Mesothelial cell of epicardium (in vitro differentiated cells): ENCODE measurements at places on chromosomes 1 and 21. TPM values are rescaled to one million over a fixed set of nuclear protein-coding genes. Genes with fewer than 3 reads are reported as not detected.

- no peak for DNase-seq
- H3K4me1 ChIP-seq: peaks cover 2% of the 10 kb centered on the region
- H3K27ac ChIP-seq: no peak overlapping the region
- peaks cover 42% of the 10 kb centered on the region for H3K27me3 ChIP-seq
- no peaks in the 10 kb centered on the region for H3K36me3 ChIP-seq
Measured at GRCh38 chr1:181423301-181423918, 59.9 kb upstream of the CACNA1E start.

ACTA1 gene
- 3.6 to 4.1 TPM (median 3.9 TPM) in 3 replicates for total RNA-seq

OVAAL gene
- not detected in 3 replicates for total RNA-seq

DNA sequence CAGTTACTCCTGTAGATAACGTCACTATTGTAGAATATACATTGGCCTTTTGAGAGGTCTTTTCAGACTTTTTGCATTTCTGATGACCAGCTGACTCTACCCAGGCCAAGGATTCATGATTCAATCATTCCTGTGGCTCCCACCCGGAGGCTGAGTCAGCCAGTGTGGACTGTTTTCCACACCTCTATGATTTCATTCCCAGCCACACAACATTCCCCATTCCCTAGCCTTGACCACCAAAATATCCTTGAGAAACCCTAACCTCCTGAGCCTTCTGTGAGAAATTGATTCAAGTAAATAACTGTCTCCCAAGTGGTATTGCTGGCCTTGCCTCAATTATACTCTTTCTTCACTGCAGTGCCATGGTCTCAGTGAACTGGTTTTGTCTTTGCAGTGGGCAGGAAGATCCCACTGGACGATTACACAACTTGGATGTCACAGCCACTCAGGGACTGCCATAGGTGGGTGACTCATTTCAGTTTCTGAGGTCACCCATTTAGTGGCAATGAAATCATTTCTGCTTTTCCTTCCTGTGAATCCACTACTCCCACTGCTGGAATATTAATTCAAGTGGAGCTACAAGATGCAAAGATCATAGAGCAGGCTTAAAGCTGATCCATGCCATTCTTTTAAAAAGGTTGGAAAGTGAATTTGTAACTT is 518.6 kb upstream of the ZP4 start:
- H3K4me1 ChIP-seq: no peaks in the 10 kb centered on the region
- no peak for DNase-seq
- no peak overlapping the region for H3K27ac ChIP-seq
- no peaks in the 10 kb centered on the region for H3K27me3 ChIP-seq
- H3K4me3 ChIP-seq: no peak overlapping the region

CHRNB2 gene
- total RNA-seq: 0.31 to 0.58 TPM (median 0.45 TPM) in 3 replicates

FAM151A gene
- not detected in 3 replicates for total RNA-seq

FCRL5 gene
- not detected in 3 replicates for total RNA-seq

- H3K27ac ChIP-seq: no peak overlapping the region
- H3K36me3 ChIP-seq: no peaks in the 10 kb centered on the region
- no peaks in the 10 kb centered on the region for H3K4me1 ChIP-seq
- no peak overlapping the region for H3K4me3 ChIP-seq
Measured at GRCh38 chr1:77473690-77474089, 191.9 kb downstream of the AK5 start.

BNIPL gene
- 4.2 to 5.7 TPM (median 4.6 TPM) in 3 replicates for total RNA-seq

PTPN14 gene
- 71.8 to 75.8 TPM (median 74.9 TPM) in 3 replicates for total RNA-seq

FGR gene
- 0.11 to 0.53 TPM (median 0.20 TPM) in 3 replicates for total RNA-seq

GRCh38 chr1:170085091-170085490 is 10.6 kb upstream of the KIFAP3 start:
- H3K4me1 ChIP-seq: no peaks in the 10 kb centered on the region
- no peak overlapping the region for H3K4me3 ChIP-seq
- no peaks in the 10 kb centered on the region for H3K36me3 ChIP-seq

SLAMF1 gene
- not detected in 3 replicates for total RNA-seq

DNA sequence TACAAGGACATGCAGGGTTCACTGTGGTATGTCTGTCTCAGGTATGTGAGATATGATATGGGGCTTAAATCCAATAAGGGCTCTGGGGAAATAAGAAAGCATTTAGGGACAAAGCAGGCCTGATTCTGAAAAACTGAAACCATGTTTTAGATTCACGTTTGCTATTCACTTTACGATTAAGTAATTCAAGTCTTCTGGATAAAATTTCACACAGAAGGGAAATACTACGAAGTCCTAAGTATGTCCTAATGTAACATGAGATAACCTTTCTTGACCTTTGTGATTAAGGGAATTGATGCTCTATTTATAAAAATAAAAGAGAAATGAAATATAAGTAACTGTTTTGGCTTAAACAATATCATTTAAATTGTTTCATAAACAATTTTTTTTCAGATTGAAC is 55.4 kb downstream of the HNRNPR start:
- H3K4me3 ChIP-seq: no peak overlapping the region
- H3K36me3 ChIP-seq: peaks cover 23% of the 10 kb centered on the region
- DNase-seq: no peak
- no peak overlapping the region for H3K27ac ChIP-seq
- H3K4me1 ChIP-seq: no peaks in the 10 kb centered on the region

DNA sequence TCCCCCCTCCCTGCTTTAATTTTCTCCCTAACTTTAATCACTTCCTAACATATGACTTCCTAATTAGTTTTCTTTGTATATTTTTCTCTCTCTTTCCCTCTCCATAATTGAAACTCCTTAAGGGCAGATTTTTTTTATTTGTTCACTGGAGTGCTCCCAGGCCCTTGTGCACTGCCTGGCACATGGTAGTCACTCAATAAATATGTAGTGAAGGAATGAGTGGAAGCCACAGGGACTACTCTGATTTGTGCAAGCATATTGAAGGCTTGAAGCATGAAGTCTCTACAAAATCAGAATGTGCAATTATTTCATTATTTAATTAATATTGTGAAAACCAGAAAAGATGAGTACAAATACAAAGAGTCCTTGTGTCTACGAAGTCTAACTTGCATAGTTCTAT is 41.5 kb downstream of the SNX7 start:
- peaks cover 6% of the 10 kb centered on the region for H3K36me3 ChIP-seq
- no peak for DNase-seq
- no peak overlapping the region for H3K27ac ChIP-seq
- no peak overlapping the region for H3K4me3 ChIP-seq
- no peaks in the 10 kb centered on the region for H3K27me3 ChIP-seq

RAVER2 gene
- total RNA-seq: 18.3 to 19.6 TPM (median 18.6 TPM) in 3 replicates

GRCh38 chr1:228347181-228347580 is 59.5 kb downstream of the TRIM11 start:
- no peak overlapping the region for H3K4me3 ChIP-seq
- DNase-seq: no peak
- H3K4me1 ChIP-seq: peaks cover 3% of the 10 kb centered on the region
- H3K36me3 ChIP-seq: peaks cover 16% of the 10 kb centered on the region
- H3K27me3 ChIP-seq: no peaks in the 10 kb centered on the region
- no peak overlapping the region for H3K27ac ChIP-seq

DNA sequence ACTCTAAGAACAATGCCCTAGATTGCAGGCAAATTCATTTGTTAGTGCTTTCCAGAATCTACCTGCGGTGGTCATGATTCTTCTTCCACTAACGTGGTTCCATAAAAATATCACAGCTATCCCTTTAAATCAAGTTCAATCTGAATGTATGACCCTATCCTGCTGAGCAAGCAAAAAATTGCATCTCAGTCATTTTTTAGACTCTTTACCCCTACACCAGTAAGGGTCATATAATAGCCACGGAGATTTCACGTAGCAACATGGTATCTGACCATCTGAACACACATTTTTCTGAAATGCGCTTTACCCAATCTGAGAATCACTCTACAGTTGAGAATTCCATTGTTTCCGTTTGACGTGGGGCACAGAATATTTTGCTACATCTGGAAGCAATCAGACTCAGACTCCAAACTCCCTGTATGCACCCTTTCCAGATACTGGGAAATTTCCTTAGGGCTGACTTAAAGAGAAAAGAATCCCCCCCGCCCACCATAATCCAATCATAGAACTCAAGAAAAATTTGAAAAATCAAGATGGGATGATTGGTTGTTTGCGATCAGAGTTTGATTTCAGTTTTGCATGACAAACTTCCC is 699.2 kb upstream of the ZP4 start:
- DNase-seq: no peak
- peak overlapping the region; percentile 40 for H3K27ac ChIP-seq
- no peaks in the 10 kb centered on the region for H3K27me3 ChIP-seq
- H3K36me3 ChIP-seq: no peaks in the 10 kb centered on the region
- H3K4me3 ChIP-seq: no peak overlapping the region
- peaks cover 13% of the 10 kb centered on the region for H3K4me1 ChIP-seq

DNA sequence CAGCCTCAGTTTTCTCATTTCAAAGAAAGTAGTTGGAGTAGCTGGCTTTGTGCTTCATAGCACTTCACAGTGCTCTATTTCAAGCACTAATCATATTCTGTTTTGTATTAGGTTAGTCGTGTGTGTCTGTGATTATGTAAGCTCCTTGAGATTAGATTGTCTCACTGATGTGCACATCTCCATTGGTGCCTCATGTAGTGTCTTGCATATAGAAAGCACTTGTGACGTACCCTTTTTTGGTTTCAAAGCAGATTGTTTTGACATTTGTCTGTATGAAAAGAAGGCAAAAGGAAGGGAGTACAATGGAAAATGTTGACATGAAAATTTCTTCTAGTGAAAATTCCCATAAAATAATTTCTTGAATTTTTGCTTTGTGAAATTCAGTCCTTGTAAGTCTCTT is 13.9 kb downstream of the BTBD8 start:
- H3K36me3 ChIP-seq: peaks cover 28% of the 10 kb centered on the region
- DNase-seq: no peak
- H3K4me3 ChIP-seq: no peak overlapping the region
- H3K27me3 ChIP-seq: no peaks in the 10 kb centered on the region

GBP7 gene
- not detected in 3 replicates for total RNA-seq

DNA sequence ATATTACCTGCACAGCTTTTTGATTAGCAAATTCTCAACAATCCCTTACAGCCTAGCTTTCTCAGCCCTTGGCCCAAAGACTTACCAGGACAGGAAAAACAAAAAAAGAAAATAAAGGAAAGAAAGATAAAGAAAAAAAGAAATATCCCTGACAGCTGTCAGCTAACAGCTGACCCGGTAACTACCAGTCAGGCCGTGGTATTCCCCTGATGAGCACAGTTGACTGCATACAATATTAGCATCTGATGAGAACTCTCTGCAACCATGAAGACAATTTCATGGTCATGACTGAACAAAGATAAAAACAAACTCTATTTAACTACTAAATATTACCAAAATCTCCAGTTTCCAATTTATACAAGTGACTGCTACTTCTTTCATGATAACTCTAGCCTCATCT is 798.8 kb downstream of the PLA2G4A start:
- peaks cover 2% of the 10 kb centered on the region for H3K4me1 ChIP-seq
- H3K27ac ChIP-seq: no peak overlapping the region
- H3K4me3 ChIP-seq: no peak overlapping the region
- peaks cover 6% of the 10 kb centered on the region for H3K36me3 ChIP-seq

- no peaks in the 10 kb centered on the region for H3K27me3 ChIP-seq
- no peak overlapping the region for H3K27ac ChIP-seq
- no peak for DNase-seq
- no peak overlapping the region for H3K4me3 ChIP-seq
- H3K36me3 ChIP-seq: peaks cover 9% of the 10 kb centered on the region
Measured at GRCh38 chr1:22780696-22781095, 70.1 kb downstream of the EPHB2 start.

LMOD1 gene
- 4.8 to 5.6 TPM (median 5.4 TPM) in 3 replicates for total RNA-seq

- peaks cover 22% of the 10 kb centered on the region for H3K27me3 ChIP-seq
- H3K4me3 ChIP-seq: no peak overlapping the region
- H3K27ac ChIP-seq: no peak overlapping the region
- H3K36me3 ChIP-seq: no peaks in the 10 kb centered on the region
Measured at GRCh38 chr1:177360791-177361190, 190.0 kb downstream of the BRINP2 start.

- peak overlapping the region; percentile 87 for H3K4me3 ChIP-seq
- H3K27me3 ChIP-seq: no peaks in the 10 kb centered on the region
- peak; percentile 45 for DNase-seq
- peaks cover 5% of the 10 kb centered on the region for H3K36me3 ChIP-seq
- H3K27ac ChIP-seq: peak overlapping the region; percentile 95
Measured at GRCh38 chr1:147669469-147670318, 630 bp downstream of the ACP6 start.

DNA sequence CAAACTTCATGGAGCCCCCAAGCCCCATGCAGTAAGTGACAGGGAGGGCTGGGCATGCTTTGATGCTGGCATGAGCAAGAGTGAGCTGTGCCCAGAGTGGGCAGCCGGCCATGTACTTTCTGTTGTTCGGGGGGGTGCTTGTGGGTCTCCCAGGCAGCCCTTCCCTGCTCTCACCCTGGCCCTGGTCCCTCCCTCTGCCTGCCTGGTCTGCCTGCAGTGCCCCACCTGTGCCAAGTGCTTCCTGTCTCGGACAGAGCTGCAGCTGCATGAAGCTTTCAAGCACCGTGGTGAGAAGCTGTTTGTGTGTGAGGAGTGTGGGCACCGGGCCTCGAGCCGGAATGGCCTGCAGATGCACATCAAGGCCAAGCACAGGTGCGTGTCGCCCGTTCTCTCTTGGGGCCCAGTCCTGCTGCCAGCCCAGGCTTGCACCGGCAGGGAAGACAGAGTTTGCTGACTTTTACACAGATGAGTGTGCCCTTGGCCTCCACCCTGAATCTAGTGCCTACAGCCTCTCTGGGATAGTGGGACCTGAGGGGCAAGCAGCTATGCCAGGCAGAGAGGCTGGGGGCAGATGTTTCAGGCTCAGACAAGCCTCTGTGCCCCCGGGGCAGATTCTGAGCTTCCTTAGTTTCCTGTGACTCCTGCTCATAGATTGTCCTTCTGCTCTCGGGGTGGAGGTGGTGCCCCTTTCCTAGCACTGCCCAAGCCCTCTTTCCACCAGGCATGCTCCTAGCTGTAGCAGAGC is 7.6 kb downstream of the ZBTB48 start:
- H3K4me1 ChIP-seq: peaks cover 1% of the 10 kb centered on the region
- no peak overlapping the region for H3K27ac ChIP-seq
- no peaks in the 10 kb centered on the region for H3K27me3 ChIP-seq
- no peak overlapping the region for H3K4me3 ChIP-seq

GRCh38 chr1:203534526-203534925 is 40.6 kb downstream of the OPTC start:
- no peaks in the 10 kb centered on the region for H3K36me3 ChIP-seq
- peak overlapping the region; percentile 94 for H3K27ac ChIP-seq
- H3K27me3 ChIP-seq: no peaks in the 10 kb centered on the region

DNA sequence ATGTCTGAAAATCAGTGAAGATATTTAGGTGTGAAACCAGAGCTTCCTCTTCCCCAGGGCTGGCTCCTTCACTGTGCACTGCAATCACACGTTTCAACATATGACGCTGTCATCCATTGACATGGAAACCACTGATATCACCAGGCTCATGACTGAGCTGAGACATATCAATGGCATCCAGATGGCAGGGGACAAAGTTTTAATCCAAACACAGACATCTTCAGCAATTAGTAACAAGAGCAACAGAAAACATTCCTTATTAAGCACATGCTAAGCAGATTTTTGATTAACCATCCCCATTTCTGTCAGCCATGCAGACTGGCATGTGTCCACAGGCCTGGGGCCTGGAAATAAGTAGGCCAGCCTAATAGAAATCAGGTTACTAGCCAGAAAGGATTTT is 108.0 kb upstream of the ADAR start:
- no peak overlapping the region for H3K27ac ChIP-seq
- peaks cover 8% of the 10 kb centered on the region for H3K4me1 ChIP-seq
- no peaks in the 10 kb centered on the region for H3K36me3 ChIP-seq
- H3K27me3 ChIP-seq: peaks cover 11% of the 10 kb centered on the region
- no peak overlapping the region for H3K4me3 ChIP-seq
- no peak for DNase-seq
